Small intestine (tissue), 16 donors: ENCODE measurements at places on chromosomes 1 and 21.

DNA sequence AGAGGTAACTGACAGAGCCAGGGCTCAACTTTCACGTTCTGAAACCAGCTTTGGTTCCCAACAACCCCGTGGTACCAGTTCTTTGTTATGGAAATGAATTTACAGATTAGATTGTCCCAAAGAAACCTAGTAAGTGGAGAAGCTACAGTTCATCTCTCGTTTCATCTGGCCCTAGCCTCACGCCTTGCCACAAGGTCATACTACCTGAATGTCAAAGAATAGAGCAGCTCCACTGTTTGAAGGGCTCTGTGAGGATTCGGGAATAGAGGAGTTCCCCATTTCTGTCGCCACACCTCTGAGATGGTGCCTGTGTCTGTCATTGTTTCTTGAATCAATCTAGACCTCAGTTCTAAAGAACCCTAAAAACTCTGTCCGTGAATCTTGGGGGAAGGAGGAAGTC, 15.0 kb upstream of the CDC42 start:
- DNase-seq = no peak

DNA sequence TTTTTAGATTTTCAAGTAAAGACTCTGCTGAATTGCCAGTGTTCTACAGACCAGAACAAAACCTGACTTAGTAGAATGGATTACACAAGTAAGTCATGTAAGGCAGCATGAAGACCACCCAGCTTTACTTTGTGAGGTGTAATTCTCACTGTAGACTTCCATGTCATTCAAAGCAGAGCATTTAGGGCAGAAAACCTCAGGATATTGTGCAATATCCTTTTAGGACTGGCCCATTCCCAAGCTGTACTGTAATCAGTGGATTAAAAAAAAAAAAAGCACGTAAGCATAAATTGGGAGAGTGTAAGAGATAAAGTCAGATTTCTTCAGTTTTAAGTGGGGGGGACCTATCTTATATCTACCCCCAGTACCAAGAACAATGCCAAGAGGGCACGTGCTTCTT, 380.5 kb upstream of the PRMT6 start:
- DNase-seq = no peak

DNA sequence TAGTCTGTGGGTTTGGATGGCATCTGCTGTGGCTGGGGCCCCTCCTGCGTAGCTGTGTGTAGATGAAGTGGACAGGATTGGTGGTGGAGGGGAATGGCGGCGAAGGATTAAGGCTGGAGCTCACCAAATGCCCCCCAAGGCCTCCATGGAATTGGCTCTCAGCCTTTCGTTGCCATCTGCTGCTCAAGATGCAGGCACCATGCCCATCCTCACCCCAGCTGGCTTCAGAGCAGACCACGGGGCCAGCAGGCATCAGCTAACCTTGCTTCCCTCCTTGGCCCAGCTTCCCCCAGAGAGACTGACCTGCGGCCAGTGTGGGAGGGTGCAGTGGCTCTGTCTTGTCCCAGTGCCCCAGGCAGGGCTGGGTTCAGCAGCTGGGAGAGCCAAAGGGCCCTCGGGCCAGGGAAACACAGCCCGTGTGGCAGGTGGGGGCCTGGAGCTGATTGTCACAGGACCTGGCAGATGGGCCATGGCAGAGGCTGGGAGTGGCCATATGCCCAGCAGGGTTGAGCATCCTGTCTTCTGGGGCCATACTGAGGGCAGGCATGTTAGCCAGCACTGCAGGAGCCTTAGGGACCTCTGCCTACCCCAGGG, 66.8 kb upstream of the ACTL8 start:
- no peak for DNase-seq

GRCh38 chr1:157151073-157151472, 12.9 kb upstream of the ETV3 start:
- DNase-seq = no peak

DNA sequence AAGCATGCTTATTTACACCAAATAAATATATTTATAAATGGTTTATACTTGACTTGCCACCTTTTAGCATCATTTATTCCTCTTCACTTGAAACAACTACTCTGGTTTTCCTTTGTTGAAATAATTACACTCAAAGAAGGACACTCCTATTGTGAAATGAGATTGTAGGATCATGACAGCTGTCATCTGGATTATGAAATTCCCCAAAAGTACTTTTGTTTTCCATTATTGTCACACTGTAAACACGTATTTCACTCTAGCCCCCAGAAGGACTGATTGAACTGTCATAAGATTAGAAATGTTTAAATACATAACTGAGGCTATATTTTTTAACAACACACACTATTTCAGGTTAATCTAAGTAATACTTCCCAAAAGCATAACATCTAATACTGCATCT, 593.8 kb downstream of the LRRIQ3 start:
- no peak for DNase-seq

DNA sequence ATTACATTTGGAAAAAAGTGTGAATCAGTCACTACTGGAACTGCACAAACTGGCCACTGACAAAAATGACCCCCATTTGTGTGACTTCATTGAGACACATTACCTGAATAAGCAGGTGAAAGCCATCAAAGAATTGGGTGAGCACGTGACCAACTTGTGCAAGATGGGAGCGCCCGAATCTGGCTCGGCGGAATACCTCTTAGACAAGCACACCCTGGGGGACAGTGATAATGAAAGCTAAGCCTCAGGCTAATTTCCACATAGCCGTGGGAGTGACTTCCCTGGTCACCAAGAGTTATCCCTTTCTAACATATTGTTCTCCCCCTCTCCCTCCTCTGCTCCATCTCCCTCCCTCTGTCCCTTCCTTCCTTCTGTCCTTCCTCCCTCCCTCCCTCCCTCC, 47.7 kb upstream of the RHOU start:
- no peak for DNase-seq

- DNase-seq = peak; percentile 71
Measured at GRCh38 chr1:160911441-160911840, 26.5 kb upstream of the ITLN1 start.

GRCh38 chr1:18300376-18300775, 180.4 kb upstream of the KLHDC7A start:
- DNase-seq = no peak

DNA sequence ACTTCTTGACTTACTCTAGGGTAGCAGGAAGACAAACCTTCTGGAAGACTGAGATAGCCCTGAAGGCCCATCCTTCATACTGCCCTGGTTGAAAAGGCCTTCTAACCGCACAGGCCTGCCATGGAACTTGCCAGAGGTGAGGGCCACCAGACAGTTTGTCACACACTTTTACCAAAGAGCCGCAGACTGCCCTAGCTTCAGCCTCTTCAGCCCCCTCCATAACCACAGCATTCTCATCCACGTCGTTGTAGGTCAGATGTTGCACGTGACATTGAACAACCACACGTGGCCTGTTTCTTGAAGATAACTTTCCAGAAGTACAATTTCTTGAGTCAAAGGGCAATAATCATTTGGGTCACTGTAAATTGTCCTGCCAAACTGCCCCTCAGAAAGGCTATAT, 18.9 kb downstream of the ZNF362 start:
- DNase-seq = no peak

GRCh38 chr1:227093309-227093708, 153.2 kb downstream of the COQ8A start:
- DNase-seq = peak; percentile 19

DNA sequence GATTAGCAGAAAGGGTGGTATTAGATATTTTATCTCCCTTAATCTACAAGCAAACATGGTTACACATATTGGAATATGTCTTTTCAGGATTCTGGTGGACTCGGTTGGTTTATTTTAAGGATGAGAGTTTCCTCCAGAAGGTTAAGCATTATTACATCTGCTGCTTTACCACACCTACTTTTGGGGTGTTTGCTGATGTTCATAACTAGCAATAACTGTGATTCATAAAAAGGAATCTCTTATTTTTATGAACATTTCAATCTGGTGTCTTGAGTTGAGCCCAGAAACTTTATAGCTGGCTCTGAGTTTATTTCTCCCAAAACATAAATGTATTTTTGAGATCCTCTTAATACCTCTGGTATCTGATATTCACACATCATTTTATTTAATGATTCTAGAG, 82.7 kb downstream of the LRRC8D start:
- DNase-seq = no peak

GRCh38 chr1:78291872-78292271, 198.9 kb upstream of the PTGFR start:
- no peak for DNase-seq

GRCh38 chr1:98989556-98989907, 15.1 kb downstream of the PLPPR5 start:
- no peak for DNase-seq

DNA sequence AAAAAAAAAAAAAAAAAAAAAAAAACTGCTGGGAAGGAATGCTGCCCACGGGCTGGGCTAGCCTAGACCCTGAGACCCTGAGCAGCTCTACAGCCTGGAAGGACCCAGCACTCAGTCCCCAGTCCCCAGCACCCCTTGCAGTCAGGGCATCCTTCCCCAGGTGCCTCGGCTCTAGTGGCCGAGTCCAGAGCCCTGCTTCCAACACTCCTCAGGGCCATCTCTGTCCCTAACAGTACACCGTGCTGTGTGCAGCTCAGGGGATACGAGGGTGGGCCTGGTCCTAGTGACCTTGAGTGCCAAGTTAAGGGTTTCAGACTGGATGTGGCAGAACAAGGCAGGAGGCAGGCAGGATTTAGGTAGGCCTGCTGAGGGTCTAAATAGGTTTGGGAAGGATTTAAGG, 50.2 kb upstream of the LRP8 start:
- DNase-seq = no peak

GRCh38 chr1:174800216-174800851, 199.4 kb upstream of the CACYBP start:
- no peak for DNase-seq
